Stimulated activated CD4-positive, alpha-beta T cell treated with anti-CD3 and anti-CD28 coated beads, TNF-alpha, amount 100 ng/mL, for 4 hours (primary cell): ENCODE measurements at places on chromosomes 4 and X.

DNA sequence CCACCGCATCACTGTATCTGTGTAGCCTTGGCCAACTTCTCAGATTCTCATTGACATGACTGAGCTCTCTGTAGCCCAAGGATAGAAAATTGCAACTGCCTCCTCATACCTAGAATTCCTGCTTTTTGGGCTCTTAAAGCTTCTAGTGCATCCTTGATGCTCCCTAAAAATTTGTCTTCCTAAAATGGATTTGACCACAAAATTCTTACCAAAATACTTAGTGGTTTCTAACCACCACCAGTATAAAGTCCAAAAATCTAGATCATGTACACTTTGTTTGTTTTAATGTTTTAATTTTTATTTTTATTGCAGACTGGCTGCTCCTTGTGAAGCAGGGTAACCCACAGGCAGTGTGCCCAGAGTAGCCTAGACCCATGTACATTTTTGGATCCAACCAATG lies 75.5 kb downstream of the TBC1D9 start:
- no peak for DNase-seq

GRCh38 chrX:46140272-46140671 lies 404.9 kb downstream of the ZNF674 start:
- no peak for DNase-seq

DNA sequence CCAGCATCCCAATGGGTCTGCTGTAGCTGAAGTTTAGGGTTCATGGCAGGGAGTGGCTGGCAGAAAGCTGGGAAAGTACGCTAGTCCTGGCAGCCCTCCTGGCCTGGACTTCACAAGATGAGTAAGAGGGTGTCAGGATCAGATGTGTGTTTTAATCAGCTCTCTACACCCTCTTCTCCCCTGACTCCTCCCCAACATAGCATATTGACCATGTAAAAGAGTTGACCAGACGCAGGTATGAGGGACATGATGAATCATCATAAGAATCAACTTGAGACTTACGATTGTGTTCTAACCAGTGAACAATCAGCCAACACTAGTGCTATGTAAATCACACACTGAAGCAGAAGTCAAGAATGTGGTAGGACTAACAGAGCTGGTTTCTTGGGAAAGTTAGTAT lies 5.3 kb downstream of the SOWAHB start:
- DNase-seq, result no peak

GRCh38 chrX:106791495-106791894 lies 11.0 kb upstream of the TBC1D8B start:
- DNase-seq, result no peak
